Aorta (tissue), 5 donors: ENCODE measurements at places on chromosomes 3 and 15. TPM values are rescaled to one million over a fixed set of nuclear protein-coding genes. Genes with fewer than 3 reads are reported as not detected.

- no peak for DNase-seq
Observed at GRCh38 chr3:8864402-8865350, 95.3 kb upstream of the OXTR start.

DNA sequence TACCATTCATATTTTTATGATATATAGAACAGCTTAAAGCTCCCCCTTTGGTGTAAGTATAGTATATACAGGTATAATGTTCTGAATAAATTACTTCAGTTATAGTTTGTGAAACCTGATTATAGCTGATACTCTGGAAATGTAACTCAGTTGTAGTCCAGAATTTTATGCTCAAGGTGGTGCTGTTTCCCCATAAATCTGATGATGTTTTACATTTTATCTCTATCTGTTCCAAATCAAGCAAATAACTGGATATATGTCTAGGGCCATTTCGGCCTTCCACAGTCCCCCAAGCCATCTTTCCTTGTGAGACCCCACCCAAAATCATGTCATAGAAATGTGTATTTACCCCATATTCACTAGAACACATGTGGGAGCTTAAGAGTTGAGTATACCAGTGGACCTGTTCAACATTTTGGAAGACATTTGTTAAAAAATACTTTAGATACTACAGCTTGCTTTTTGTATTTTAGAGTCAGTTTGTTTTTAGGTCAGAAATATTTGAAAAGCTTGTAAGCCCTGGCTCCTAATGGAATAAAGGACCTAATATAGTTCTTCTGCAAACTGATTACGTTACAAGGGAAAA is 107.1 kb downstream of the ATG7 start:
- no peak for DNase-seq

- no peak for DNase-seq
Observed at GRCh38 chr15:66482539-66482938, 15.0 kb downstream of the SNAPC5 start.

DNA sequence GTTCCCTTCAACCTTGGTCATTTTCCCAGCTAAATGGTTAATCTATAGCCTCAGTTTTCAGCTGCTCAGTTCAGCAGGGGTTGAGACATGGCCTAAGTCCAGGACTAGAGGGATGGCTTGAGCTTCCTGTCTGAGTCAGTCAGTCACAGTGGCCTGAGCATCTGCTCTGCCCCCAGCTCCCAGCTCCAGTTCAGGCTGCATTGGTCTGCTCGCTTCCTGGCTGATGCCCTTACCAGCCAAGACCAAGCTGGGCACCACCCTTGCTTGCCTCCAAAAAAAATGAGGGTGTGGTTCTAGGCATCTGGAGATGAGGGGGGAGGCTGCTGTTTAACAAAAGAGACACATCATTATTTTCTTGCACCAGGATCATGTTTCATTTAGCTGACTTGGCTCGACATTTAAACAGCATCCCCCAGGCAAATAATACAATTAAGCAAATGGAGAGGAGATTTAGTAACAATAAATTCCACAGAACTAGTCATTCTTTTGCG is 70.7 kb downstream of the WNT5A start:
- DNase-seq: no peak

DNA sequence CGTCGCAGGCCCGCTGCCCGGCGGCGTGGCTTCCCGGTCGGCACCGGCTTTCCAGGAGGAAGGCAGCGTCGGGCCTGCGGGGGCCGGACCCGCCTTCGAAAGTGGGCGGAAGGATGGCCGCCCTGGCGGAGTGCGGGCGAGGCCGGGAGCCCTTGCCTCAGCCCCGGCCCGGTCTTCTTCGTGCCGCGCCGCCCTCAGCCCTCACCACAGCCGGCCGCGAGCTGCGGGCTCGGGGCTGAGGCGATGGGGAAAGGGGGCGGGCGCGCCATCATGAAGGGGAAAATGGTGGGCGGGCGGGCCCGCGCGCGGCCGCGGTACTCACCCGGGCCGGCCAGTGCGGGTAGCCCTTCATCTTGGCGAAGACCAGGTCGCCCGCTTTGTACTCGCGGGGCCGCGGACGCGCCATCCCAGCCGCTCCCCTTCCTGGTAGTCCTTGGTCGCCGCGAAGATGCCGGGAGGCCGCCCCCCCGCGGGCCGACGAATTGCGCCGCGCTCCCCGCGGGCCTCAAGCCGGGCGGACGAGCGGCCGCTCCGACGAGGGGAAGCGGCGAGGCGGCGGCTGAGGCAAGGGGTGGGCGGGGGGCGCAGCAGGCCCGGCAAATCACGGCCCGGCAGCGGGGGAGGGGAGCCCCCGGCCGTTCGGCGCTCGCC is 489 bp downstream of the HDGFL3 start:
- DNase-seq: peak; percentile 87

DNA sequence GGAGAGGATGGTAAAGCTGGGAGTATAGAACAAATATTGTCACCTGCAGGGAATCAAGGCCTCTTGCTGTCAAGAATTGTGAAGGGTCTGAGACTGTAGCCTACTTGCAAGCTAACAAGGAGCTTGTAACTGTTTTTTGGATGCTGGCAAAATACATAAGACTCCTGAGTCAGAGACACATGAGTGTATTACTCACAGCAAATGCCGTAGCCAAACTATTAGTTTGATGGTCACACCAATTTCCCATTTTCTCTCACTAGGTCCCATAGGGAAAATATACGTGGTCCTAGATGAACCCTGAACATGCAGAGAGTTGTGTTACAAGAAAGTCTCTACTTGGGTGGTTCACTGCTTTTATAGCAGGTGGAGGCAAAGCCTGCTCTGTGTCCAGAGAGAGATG is 44.7 kb upstream of the LIPC start:
- DNase-seq: no peak

MYO5C gene
- 15.3 TPM for total RNA-seq
